ENCODE measurements at places on chromosomes 16 and 17.

DNA sequence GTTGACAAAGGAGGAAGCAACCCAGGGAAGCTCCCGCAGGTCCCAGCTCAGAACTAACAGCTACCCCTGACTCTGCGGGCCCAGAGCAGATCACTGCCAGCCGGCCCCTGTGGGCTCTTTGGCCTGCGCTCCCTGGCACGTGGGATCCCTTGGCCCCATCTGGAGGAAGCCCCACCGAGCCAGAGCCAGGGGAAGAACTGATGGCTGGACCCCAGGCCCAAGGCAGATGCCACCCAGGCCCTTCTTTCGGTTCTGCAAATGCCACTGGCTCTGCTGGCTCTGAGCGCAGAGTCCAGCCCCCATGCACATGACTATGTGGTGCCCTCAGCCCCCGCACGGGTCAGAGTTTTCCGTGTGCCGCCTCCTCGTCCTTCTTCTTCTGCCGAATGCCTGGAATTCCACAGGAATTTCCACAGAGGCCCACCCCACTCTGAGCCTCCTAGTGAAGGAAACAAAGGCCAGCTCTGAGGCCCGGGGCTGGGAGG lies 35.8 kb upstream of the SNN start:
- DNase-seq: no peak

GRCh38 chr16:63415014-63415413 lies 1378.8 kb upstream of the CDH8 start:
- no peak for DNase-seq

DNA sequence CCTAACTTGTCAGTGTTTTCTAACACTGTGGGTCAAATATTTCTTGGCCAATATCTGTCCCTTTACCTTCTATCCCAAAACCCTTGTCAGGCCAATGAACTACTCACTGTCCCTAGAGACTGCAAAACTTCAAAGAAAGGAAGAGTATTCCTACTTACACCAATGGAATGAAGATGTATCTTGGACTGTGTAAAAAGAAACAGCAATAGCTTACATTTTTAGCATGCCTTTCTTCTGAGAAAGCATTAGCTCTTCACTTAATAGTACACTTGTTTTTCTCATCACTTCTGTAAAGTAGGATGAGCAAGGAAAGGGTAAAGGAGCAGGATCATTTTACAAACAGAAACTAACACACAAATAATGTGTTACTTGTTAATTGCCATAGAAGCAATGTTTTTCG lies 73.9 kb downstream of the STH start:
- DNase-seq: no peak

- DNase-seq: peak; percentile 13
These were observed 45.8 kb downstream of the VPS35L start for GRCh38 chr16:19601083-19601976.

GRCh38 chr16:30896261-30896888 lies at the start of gene CTF1:
Gene CTF1 (plus strand): TSS chr16:30896614. CDS start chr16:30896644, 30 bp downstream.
- no peak for DNase-seq

DNA sequence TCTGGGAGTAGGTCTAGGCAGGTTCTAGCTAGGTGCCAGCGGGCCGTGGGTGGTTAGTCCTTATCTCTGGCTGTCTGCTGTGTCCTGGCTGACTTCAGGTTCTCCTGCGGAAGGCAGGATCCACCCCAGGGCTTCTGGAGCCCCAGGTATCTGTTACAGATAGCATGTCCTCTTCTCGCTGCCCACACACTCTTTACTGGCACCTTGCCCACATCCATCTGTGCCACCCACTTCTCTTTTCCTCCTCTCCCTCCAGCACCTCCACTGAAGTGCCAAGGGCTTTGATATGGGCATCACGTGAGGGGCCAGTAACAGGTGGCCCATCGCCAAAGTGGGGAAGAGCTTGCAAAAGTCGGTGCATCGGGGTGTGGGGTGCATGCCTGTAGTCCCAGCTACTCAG lies 4.6 kb upstream of the MPP2 start:
- DNase-seq: no peak

DNA sequence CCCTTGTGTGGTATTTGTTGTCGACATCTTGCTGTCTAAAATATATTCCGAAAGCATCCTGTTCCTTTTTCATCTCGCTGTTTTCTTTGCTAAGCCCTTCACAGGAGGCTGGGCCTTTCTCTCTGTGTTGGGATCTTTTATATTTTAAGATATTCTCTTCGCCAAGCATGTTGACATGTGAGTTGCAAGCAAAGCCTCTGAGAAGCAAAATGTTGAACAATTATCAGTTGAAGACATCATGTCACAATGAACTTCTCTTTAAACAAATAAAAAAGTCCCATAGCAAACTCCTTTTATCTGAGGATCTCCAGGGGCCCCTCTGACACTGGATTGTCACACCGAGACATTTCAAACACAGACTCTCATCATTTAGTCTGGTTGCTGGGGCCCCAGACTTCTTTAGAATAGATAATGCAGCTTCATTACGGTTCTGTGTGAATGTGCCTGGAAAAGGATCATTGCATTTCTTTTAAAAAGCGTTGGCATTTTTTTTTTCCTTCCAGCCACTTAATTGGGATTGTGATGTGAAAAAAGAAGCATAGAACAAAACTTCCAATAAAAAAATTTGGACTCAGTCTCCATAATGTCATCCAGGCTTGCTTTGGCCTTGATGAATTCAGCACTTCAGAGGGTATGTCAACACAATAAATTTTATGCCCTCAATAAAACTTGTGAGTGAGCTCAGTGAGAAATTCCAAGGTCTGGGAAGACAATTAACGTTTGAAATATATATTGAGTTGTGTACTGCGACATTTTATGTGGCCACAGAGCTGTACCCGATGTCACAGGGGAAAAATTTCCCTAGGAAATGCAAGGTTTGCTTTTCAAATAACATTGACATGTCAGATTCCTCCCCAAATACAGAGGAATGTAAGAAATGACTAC lies 496.8 kb downstream of the XYLT1 start:
- no peak for DNase-seq

- no peak for DNase-seq
These were observed 28.1 kb downstream of the WSCD1 start for GRCh38 chr17:6098050-6098822.

GRCh38 chr17:3639981-3640596 lies 3.5 kb downstream of the CTNS start:
- no peak for DNase-seq

DNA sequence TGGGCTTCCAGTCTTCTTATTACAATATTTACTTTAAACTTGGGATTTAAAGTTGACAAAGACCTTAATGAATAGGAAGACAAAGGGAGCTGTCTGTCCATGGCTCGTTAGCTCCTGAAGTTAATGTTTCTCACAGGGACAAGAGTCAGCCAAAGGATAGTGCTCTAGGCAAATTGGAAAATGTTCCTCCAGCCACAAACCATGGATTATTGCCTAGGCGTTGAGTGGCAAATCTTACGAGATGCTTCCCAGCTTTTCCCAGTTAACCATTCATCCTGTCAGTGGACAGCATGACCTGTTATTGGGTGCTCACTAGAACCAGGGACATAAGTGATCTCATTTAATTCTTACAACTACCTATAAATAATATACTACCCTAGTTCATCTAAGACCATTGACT lies 3.6 kb downstream of the TEX2 start:
- DNase-seq: no peak

DNA sequence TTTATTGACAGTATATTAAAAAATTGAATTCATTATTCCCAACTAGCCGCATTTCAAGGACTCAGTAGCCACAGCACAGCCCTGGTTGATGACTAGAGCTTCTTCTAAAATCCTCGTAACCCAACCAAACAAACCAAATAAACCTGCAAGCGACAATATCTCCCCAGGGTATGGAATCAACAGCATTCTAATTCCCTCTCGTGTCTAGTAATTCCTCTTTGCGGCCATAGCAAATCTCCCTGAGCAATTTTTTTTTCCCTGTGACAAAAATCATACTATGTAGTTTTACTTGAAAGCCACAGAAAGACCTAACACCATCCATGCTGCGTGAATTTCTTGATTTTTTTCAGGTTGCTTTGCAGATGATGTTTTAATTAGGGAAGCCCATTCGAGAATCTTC lies 143.4 kb upstream of the MYOCD start:
- no peak for DNase-seq

DNA sequence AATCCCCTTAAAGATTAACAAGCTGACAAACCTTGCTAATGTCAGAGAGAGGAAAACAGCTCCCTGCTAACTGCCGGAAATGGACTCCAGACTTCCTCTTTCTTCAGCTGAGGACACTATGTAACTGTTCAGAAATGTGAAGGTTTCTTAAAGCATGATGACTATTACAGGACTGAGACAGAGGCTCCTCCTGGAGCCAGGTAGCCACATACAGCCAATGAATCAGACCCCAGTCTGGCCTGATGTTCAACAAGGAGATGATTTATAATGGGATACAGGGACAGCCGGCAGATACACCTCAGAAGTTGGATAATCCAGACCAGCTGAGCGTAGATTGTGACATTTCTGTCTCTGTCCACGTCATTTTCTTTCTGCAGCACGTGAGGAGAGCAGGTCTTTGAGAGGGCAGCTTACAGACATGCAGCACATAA lies 216.2 kb downstream of the HS3ST3A1 start:
- no peak for DNase-seq

DNA sequence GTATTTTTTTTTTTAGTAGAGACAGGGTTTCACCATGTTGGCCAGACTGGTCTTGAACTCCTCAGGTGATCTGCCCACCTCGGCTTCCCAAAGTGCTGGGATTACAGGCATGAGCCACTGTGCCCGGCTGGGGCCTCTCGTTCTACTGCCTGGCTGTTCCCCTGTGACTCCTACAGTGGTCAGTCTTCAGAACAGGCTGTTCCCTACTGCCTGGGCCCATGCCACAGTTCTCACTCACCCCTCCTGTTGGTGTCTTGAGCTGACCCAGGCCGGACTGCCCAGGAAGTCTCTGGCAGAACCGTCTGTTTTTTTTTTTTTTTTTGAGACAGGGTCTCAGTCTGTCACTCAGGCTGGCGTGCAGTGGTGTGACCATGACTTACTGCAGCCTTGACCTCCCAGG lies 3.3 kb downstream of the CDK3 start:
- no peak for DNase-seq

DNA sequence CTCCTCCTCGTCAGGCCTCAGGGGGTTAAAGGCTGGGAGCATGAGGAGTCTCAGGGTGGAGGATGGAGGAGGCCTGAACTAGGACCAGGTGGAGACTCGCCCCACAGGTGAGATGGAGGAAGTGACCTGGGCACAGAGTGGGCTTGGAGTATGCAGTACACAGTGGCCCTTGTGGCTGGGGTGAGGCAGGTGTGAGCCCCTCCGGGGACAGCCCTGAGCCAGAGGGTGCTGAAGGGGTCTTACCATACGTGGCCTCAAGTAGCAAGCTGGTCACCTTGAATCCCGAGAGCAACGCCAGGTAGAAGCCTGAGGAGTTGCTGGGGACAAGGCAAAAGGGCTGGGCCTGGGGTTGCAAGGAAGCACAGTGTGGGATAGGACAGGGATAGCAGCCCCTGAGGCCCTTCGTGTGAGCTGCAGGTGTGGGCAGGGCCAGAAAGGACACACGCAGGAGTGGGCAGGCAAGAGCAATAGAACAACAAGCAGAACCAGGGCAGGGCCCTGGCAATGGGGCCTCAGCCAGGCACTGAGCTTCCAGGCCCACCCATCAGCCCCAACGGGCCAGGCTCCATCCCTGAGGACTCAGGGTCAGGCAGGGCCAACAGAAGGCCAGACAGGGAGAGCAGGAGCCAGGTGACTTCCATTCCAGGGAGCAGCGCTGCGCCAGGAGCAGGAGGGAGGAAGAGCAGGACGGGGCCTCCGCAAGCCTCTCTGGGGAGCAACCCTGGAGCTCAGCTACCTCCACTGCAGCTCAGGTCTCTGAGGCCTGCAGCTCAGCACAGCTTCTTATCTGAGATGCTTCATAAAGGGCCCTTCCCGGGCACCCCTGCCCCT lies 64.2 kb upstream of the TNRC6C start:
- no peak for DNase-seq

GRCh38 chr17:42653179-42654124 lies 5.6 kb upstream of the TUBG2 start:
- DNase-seq: no peak

DNA sequence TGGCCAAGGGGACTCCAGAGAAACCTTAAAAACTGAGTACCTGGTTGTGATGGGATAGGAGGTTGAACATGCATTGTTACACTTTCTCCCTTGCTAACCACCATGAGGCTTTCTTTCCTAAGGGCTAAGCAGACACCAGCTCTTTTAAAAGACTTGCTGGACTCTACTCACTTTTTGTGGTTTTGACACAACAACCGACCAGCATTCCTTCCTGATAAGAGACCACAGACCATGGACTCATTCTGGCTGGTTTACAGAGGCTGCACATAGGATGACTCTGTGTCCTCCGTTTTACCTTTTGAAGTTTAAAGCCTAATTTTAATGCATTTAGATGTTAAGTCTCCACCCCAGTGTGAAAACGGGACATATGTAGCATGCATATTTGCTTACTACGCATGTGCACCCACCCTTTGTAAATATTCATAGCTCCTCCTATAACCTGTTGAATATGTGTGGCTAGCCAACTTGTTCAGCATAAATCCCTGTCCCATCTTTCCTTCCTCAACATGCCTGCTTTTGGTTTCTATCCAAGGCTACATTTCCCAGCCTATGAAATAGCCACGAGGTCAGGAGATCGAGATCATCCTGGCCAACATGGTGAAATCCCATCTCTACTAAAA lies 475.9 kb downstream of the GRIN2A start:
- DNase-seq: no peak

DNA sequence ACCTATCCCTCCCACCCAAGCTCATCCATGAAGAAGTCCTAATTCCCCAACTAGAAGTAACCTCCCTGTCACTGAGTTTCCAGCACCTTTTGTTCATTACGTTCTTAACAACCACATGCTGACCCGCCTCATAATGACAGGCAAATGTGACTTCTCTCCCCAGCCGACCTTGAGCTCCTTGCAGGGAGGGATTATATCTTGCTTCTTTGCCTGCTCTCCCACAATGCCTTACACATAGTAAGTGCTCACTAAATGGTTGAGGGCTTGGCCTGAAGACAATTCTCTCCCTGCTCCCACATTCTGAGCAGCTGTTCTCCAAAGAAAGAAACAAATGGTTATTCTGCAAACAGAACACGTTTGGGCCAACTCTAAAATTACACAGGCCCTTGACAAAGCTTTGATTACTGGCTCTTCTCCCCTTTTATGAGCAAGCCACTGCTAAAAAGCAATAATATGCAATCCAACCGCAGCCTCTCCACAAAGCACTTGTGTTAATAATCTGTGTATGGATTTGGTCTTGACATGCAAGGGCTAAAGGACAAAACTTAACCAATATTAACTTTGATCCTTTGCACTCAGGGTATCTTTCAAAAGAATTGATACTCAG lies 23.2 kb downstream of the SLC39A11 start:
- no peak for DNase-seq

- DNase-seq: no peak
These were observed 1.5 kb upstream of the SREBF1 start for GRCh38 chr17:17837966-17838962.

DNA sequence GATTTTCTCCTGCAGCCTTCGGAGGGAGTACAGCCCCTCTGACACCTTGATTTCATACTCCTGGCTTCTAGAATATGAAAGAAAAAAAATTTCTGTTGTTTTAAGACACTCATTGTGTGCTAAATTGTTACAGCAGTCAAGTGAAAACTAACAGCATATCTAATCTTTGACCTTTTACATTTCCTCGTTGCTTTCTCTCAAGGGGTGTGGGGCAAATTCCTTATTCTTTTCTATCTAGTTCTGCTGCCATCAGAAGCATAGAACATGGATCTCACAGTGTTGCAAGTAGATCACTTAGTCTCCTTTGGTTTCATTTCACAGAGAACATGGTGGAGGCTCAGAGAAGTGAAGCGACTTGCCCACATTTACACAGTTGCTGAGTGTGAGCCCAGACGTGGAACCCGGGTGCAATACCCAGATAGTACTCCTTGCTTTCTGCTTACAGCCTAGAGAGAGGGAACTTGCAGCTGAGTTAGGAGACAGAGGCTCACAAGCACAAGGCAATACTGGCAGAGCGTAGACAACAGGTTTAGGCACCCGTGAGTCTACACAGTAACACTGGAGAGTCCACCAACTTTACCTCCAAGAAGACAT lies 28.7 kb upstream of the MMD start:
- no peak for DNase-seq
